Kidney capillary endothelial cell (primary cell): ENCODE measurements at places on chromosomes 7 and 10.
A peak's percentile ranks its signal among the peaks of the same experiment; 100 is the strongest.

DNA sequence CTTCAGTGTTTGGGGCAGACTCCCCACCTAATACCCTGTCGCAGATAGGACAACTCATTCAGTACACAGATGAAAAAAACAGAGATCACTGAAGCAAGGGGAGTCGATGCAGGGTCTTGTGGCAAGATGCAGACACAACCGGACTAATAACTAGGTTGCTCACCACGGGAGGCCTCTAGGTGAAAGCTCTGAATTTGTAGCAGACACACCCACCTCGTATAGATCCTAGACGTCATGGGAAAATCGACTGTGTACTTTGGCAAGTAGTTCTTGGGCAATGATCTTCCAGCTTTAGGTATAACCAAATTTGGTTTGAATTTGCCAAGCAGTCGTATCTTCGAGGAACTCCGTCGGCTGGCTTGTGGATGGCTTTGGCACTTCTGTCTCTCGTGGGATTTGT lies 88.1 kb downstream of the TCF7L2 start:
- DNase-seq = no peak

GRCh38 chr7:54615-55014 lies 137.8 kb upstream of the FAM20C start:
- DNase-seq = no peak

DNA sequence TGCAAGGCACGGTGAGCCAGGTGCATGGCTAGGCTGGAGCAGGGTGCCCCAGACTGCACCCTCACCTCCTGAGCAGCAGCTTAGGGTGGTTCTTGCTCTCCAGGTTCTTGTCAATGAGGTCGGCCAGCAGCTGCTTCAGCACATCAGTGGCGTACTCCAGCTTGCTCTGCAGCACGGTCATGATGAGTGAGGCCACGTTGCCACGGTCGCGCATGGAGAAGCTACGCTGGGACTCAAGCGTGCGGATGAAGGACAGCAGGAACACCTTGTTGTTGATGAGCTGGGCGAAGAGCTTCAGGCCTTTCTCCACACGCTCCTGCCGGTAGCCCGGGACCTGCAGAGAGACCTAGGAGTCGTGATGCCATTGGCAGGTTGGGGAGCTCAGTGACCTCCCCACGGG lies 408.0 kb downstream of the PLXNA4 start:
- no peak for DNase-seq

DNA sequence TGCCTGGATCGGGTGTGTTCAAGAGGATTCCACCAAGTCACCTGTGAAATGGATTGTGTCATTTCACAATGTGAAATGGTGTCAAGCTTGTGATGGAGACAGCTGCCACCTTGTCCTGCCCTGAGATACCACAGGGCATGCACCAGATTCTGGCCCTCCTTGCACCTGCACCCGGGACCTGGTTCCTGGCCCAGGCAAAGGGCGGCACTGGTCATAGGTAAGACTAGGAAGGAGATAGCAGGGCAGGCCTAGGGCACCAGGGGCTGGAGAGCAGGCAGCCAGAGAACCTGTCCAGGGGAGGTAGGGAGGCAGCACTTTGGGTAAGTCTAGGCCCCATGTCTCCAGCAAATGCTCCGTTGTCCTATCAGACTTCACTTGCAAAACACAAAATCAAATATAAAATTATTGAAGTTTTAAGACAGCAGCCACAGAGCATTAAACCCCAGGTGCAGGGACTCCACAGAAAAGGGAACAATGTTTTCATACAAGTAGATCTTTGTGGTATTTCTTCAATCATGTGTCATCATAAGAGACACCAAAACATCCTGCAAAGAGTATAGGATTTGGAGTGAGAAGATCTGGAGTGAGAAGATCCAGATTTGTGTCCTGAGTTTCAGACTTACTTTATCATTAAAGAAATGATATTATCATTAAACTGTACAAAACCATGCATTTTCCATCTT lies 22.7 kb upstream of the ZNF800 start:
- DNase-seq = no peak

DNA sequence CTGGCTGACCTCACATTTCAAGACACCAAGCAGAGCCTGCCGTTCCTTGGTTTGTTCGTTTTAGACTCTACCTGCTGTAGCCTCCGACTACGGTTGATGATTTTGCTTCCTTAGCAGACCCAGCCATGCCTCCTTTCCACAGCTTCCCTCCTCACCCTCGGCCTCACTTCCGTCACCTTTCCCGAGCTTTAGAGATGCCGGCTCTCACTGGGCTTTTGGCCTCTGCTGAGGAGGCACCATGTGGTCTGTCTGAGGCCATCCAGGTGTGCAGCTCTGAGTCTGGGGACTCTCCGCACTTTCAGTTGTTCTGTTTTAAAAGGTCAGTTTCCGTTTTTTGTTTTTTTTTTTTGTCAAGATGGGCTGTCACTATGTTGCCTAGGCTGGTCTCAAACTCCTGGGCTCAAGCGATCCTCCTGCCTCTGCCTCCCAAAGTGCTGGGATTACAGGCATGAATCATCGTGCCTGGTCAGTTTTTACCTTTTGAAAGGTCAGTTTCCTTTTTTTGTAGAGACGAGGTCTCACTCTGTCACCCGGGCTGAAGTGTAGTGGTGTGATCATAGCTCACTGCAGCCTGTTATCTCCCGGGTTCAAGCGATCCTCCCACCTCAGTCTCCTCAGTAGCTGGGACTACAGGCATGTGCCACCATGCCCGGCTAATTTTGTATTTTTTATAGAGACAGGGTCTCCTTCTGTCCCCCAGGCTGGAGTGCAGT lies 11.7 kb downstream of the ORAI2 start:
- no peak for DNase-seq

GRCh38 chr7:98165827-98166667 lies 45.2 kb upstream of the BHLHA15 start:
- peak; percentile 7 for DNase-seq

- DNase-seq = no peak
Observed at GRCh38 chr10:109979215-109979614, 28.6 kb upstream of the ADD3 start.

DNA sequence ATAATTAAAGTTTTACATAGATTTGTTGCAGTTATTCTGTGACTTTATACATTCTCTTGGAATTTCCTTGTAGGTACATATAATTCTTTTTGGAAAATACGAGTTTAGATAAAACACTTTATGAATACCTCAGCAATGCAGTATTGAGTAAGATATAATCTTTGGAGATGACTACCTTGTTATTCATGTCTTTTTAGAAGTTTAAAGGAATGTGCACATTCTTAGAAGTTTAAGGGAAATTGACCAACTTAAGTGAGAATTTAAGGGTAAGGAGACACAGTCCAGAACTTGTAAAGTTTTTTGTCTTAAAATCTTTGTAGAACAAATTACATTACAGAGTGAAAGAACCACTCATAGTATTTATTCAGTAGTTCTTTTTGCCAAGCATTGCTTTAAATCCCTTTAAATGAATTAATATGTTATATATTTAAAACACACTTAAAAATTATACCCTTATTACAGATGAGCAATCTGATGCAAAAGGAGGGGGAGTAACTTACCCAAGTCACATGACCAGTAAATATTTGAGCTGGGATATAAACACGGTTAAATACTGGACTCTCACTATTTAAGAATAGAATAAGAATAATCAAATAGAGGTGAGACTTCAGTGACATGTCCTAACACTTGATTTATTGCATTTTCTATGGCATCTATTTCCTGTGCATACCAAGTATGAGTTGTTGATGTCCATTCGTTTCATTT lies 139.5 kb upstream of the FERD3L start:
- DNase-seq = no peak

DNA sequence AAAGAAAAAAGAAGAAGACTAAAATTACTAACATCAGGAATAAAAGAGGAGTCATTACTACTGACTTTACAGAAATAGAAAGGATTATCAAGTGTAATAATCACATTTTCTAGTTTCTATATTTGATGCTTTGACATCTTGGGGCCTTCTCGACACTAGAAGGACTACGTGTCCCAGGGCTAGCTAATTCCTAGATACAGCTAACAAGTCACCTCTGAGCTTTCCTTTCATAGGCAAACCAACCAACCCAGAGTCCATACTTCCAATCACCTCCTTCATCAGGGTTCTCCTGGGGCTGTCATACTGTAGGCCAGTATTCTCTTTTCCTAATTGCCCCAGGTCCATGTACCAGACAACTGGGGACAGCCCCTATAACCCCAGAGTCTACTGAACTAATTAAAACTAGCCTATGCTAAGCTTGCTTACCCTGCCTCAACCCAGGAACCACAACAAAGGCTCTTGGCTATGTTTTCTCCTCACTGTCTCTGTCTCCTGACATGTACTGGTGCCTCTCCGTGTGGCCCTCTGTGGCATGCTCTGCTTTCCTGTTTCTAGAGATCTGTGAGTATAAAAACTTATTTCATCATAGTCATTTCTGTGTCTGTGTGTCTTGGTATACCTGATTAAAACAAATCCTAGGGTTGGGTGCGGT lies 6.7 kb upstream of the PARP12 start:
- no peak for DNase-seq
